ENCODE measurements at places on chromosomes 11 and 22.
A peak's percentile ranks its signal among the peaks of the same experiment; 100 is the strongest.

DNA sequence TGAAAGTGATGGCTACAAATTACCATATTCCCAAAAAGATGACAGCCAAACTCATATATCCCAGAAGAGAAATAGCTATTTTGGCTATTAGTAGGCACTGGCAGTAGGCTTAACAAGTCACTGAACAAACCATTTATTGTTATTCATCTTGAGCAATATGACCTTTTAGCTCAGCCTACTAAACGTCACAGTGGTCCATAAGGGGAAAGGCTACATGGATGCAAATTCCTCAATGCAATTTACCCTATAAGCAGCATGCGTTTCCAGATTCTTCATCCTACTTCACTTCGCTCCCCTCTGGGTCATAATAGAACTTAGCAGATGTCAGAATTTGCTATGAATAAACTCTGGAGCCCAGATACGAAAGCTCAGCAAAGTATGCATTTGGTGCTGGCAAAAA, 114.0 kb downstream of the SIK3 start:
- no peak for DNase-seq

GRCh38 chr11:31995525-31996094, 95.3 kb upstream of the RCN1 start:
- no peak for DNase-seq

DNA sequence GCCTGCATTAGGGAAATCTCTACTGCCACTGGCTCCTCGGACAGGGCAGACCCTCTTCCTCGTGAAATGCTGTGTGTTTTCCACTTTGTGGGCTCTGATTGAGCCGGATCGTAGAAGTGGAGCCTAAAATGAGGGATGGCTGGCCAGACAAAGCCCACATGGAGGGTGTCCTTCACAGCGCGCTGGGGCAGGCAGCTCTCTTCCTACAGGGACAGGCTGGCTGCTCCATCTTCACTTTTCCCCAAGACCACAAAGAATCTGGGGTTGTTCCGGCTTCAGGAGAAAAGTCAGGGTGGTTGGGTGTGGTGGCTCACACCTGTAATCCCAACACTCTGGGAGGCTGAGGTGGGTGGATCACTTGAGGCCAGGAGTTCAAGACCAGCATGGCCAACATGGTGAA, 94.9 kb downstream of the MORC2 start:
- no peak for DNase-seq

DNA sequence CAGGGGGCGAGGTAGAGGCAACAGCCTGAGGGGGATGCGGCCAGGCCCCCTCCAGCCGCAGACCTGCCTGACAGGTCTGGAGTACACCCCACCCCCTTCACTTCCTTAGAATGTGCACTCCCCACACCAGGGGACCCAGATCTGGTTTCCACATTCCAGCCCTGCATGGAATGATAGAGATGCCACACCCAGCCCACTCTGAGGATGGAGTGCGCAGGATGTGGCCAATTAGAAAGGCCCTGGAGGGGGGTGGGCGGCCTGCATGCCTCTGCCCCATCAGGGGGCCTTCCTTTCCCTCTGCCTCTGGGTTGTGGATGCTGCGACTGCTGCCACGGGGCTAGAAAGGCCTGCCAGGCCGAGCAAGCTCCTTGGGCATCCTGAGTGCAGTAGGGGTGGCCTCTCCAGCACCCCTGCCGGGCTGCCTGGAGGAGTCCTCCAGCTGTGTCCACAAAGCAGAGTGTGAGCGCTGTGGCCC, 28.2 kb upstream of the MGAT3 start:
- DNase-seq, result peak; percentile 57

- DNase-seq, result no peak
Measured at GRCh38 chr11:33191467-33191866, 30.2 kb upstream of the CSTF3 start.

GRCh38 chr11:96161307-96162089, 181.5 kb downstream of the MAML2 start:
- no peak for DNase-seq

DNA sequence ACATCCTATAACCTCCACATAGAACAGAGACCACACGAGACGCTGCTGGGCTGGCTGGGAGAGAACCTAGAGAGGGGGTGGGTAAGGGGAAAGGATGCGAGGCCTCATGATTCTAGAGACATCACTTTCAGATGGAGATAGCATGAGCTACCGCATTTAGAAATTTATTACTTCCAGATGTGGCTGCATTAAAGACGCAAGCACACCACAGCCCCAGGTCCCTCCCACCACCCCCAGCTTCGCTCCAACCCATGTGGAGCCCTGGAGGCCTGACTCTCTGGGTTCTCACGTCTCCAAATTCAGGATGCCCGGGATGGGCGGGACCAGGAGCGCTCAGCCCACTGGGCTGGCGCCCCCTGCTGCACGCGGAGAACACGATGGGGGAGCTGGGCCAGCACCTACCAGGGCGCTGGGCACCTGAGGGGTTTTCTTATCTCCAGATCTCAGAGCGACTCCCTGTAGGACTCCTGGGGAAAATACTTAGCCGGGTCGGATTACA, 13.6 kb downstream of the MRPL21 start:
- DNase-seq, result peak; percentile 26

- DNase-seq, result no peak
Measured at GRCh38 chr11:10072841-10073240, 221.2 kb downstream of the SBF2 start.

GRCh38 chr11:35313760-35314153, 105.6 kb downstream of the SLC1A2 start:
- DNase-seq, result no peak

GRCh38 chr11:67280341-67280787, 8.7 kb upstream of the ANKRD13D start:
- no peak for DNase-seq

DNA sequence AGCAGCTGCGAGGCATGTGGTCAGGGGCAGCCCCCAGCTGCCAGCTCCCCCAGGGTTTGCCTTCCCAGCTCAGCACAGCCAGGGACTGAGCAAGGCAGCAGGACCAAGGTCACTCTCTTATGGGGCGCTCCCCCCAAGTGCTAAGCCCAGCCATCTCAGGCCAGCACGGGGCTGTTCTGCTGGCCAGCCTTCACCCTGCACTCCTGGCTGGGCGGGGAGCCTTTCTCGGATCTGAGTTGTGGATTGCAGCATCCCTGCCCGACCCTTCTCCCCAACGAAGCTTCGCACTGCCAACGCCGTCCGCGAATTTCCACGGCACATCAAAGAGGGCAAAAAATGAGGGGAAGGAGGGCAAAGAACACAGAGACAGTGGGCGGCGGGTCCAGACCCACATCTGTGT, 42.5 kb upstream of the GAL start:
- DNase-seq, result no peak

DNA sequence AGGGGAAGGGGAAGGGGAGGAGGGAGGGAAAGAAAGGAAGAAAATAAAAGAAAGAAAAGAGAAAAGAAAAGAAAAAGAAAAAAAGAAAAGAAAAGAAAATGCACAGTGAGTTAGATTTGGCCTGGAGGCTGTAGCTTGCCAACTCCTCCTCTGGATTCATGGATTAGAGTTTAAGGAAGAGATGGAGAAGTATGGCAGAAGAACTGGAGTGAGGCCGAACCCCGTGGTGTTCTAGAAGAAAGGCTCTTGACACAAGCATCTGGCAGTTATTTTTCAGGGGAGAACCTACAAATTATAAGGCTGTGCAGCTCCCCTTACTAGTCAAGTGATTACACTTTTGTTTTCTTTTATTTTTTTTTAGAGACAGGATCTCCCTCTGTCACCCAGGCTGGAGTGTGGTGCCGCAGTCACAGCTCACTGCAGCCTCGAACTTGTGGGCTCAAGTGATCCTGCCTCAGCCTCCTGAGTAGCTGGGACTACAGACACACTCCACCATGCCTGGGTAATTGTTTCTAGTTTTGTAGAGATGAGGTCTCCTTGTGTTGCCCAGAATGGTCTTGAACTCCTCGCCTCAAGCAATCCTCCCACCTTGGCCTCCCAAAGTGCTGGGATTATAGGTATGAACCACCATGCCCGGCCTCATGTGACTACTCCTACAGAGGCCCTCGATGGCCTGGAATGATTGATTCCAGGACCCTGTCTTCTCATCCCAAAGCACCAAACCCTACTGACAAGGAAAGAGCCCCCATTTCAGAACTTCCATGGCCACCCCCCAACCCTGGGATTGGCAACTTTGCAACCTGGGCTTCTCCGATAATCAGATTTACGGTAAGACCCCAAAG, 19.5 kb downstream of the ZNF74 start:
- no peak for DNase-seq

DNA sequence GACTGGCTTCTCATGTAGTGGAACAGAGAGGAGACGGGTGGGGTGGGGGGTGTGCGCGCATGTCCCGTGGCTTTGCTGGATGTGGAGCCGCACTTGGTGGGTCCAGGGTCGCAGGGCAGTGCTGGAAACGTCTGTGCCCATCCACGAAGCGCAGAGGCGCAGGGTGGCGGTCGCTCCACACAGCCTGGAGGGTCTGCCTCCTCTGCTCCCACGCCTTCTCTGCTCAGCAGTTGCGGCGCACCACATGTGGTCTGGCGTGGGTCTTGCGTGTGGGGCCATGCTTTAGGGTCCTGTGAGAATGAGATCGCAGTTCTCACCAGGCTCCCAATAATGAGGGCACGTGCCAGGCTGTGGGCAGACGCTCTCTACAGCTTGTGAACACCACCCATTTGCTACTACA, 50.7 kb downstream of the MUC6 start:
- no peak for DNase-seq

DNA sequence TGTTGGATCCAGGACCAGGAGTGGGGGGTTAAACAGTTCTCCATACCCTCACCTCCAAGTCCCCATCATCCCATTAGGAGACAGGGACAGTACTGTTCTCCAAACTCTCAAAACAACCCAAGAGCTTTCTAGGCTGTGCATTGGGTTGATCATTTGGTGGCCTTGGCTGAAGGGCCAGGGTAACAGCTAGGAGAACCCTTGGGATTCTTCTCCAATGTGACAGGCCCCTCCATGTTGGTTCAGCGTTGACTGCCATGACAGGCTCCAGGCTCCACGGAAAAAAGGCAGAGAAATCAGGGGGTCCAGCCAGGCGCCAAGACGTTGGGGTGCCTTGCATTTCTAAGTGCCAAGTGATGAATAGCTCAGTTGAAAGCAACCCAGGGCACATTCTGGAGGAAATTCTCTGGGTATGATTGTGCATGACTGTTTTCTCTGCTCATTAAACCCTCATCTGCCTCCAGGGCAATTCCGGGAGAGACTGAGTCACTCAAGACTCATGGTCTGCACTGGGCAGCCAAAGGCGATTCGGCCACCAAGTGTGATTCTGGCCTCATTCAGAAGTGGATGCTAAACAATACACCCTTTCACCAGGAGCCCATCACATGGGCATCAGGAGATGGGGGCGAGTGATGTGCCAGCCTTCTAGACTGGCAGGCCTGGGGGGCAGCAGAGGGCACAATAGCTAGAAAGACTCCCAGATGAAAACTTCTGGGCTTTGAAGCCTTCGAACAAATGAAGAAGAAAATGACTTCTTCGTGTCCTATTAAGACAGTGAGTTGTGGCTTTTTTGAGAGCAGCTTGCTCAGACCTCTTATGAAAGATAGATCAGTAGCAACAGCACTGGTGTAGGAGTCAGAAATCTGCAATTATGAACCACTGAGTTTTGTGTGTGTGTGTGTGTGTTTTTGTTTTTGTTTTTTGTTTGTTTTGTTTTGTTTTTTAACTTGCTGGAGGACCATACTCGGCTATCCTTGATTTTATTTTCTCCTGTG, 27.7 kb downstream of the CD44 start:
- peak; percentile 67 for DNase-seq

DNA sequence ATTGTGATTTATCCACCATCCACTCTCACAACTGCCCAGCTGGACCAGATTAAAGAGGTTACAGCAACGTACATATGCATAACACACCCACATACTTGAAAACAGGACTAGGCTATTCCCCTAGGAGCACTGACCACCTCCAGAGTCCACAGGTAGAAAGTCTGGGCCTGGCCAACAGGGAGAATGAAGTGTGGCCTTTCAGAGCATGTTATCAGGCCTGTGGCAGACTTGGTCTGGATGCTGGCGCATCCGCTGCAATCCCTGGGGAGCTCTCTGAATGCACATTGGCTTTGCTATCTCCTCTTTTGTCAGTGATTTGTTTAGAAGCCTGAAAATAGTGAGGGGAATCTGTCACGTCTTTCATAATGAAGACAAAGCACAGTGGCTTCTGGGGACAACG, 86.7 kb downstream of the C11orf58 start:
- no peak for DNase-seq

DNA sequence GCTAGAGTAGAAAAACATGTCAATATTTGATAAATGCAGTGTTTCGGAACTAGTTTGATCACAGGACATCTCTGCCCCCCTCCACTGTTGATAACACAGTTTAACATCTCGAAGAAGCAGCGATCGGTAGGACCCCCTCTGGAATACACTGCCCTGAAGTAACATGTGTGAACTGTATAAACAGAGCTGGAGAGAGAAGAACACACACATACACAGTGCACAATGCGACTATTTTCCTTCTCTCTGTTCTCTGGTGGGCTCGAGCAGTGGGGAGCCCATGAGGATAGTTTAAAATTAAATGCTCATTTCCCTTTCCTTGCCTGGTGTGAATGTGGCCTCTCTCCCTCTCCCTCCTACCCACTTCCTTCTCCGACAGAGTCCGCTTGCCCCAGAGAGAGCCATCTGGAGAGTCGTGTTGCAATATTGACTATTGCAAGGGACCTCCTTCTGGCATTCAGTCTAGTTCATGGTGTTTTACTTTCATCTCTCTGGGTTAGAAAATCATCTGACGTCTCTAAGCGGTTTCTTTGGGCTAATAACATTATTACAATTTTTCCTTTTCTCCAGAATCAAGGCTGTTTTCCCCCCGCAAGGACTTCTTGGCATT, 51.6 kb upstream of the BARX2 start:
- no peak for DNase-seq

GRCh38 chr22:37484480-37485394, 1.4 kb downstream of the MFNG start:
- no peak for DNase-seq

DNA sequence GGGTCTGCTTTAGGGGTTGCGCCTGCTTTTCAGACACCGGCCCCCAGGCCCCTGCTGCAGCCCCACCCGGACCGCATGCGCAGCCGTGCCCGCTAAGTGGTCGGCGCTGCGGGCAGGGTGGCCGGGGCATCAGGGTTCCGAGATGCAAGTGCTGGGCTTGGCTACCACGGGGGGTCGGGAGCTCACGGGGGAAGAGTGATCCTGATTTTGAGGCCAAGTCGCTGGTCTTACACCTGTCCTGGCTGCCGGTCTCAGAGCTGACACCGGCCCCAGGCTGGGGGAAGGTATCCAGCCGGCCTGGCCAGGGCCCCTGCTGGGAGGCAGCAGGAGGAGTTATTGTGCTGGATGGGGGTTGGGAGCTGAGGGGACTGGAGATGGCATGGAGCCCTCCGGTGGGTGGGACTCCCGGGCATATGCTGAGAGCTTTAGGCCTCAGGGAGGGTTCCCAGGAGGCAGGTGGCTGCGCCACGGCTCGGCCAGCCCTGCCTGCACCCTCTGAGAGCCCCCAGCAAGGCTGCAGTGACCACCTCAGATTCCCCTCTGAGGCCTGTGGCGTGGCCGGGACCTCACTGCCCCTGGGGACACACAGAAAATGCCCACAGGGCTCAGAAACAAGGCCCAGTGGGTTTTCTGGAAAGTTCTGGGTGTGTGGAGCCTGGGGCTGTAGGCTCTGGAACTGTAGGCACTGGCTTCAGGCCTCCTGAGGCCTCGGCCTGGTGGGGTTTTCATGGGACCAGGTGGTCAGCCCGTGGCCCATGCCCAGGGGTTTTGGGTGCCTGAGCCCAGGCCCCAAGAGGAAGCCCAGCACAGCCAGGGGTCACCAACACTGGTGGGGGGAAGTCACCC, 4.4 kb upstream of the MUC5AC start:
- DNase-seq, result no peak

- DNase-seq, result no peak
Measured at GRCh38 chr11:8082391-8083087, 1.5 kb downstream of the TUB start.

GRCh38 chr11:118166641-118167040, 9.8 kb downstream of the SCN2B start:
- DNase-seq, result no peak
